Tibial artery (tissue), 4 donors: ENCODE measurements at places on chromosomes 5 and 9.
A peak's percentile ranks its signal among the peaks of the same experiment; 100 is the strongest.

GRCh38 chr9:91712811-91713210 lies 237.2 kb downstream of the ROR2 start:
- no peaks in the 10 kb centered on the region for H3K4me1 ChIP-seq
- no peak overlapping the region for H3K27ac ChIP-seq

GRCh38 chr5:35668794-35669193 lies 51.1 kb downstream of the SPEF2 start:
- no peak overlapping the region for H3K4me3 ChIP-seq
- no peaks in the 10 kb centered on the region for H3K4me1 ChIP-seq
- no peaks in the 10 kb centered on the region for H3K27me3 ChIP-seq
- H3K36me3 ChIP-seq, result no peaks in the 10 kb centered on the region
- no peak overlapping the region for H3K27ac ChIP-seq

DNA sequence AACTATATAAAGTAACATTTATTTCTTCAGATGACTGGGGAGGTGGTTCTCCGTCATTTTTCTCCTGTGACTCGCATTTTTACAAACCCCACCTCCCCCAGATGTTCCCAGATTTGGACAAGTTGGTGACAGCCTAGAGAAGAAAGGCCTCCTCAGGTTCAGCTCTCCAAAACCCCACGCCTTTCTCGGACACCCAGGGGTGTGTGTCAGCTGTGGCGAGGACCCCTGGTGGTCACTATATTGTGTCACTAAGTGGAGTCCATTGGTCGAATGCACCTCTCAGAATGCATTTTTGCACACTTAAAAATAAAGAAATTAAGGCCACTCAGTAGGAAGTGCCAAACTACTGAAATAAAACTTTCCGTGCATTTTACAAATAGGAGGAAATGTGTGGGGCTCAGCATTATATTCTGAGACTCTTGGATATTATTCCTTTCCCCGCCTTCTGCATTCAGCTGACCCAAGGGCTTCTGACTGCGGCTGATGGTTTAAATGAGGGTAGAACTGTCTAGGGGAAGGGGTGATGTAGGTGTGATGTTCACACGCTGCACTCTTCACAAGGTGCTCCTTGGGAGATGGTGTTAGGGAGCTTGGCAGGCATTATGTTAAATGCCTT lies 47.6 kb downstream of the ACO1 start:
- no peak overlapping the region for H3K27ac ChIP-seq
- H3K27me3 ChIP-seq, result no peaks in the 10 kb centered on the region
- DNase-seq, result no peak
- H3K4me1 ChIP-seq, result peaks cover 21% of the 10 kb centered on the region

- DNase-seq, result no peak
- H3K27ac ChIP-seq, result no peak overlapping the region
Observed at GRCh38 chr5:179892255-179892654, 15.4 kb downstream of the TBC1D9B start.

GRCh38 chr9:113853333-113853732 lies 22.8 kb upstream of the ZNF618 start:
- H3K4me1 ChIP-seq, result no peaks in the 10 kb centered on the region
- H3K36me3 ChIP-seq, result no peaks in the 10 kb centered on the region
- H3K4me3 ChIP-seq, result no peak overlapping the region
- no peak overlapping the region for H3K27ac ChIP-seq

DNA sequence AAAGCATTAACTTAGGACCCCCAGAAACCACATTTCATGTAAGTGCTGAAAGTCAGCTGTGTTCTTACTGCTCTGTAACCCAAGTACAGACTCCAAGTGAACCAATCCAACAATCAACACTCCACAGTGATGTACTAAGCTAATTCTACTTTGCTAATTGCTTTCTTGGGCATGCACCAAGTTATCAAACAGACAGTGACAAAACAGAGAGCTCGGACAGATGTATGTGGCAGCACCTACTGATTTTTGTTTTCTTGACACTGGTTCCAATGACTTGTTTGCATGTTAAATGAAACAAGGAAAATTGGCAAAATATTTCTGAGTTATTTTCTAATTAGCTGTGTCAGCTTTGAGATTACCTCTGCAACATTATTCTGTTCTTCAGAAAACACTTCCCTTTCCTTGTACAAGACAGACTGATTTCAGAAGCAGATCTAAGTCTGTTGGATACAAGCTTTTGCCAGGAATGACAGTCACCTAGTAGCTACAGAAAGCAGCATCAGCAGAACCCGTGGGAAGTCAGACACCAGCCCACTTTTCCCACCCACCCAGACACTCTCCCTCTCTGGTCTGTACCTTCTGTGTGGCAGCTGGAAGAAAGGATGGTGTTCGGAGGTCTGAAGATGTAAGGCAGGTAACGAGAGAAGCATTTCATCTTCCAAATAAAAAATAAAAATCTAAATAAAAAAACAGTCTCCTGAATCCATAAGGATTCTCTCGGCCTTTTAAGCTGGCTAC lies 176.7 kb upstream of the PPP2R2B start:
- no peaks in the 10 kb centered on the region for H3K4me1 ChIP-seq
- H3K36me3 ChIP-seq, result no peaks in the 10 kb centered on the region
- no peak for DNase-seq
- no peak overlapping the region for H3K4me3 ChIP-seq

DNA sequence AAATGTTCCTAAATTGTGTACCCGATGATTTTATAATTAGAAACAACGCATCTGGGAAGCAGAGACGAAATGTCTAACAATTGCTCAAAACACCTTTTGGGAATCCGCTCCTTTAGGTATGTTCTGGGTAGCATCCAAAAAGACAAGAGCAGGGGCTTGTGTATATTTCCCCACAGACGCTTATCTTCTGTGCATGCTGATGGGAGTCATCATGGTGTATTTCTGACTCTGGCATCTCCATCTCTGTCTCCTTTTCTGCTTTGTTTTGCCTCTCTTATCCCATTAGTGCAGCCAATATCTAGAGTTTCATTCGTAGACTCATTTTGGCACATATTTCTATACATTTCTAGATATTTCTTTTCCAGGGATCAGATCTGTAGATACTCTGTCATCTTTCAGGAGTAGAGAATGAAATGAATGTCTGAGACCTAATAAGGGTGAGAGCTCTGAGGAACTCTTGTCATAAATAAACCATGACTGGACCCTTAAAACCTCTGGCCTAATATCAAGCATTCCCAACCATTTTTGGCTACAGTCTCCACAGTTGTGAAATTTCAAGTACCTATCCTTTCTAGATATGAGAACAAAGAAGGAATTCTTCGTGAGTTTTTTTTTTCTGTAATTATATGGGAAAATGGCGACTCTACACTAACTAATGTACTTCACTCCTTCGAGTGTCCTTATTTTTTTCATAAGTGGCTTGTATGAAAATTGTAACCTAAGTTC lies 508.2 kb downstream of the ACTL7B start:
- no peak overlapping the region for H3K27ac ChIP-seq
- H3K27me3 ChIP-seq, result no peaks in the 10 kb centered on the region
- H3K4me3 ChIP-seq, result no peak overlapping the region
- no peak for DNase-seq
- peaks cover 4% of the 10 kb centered on the region for H3K4me1 ChIP-seq
- no peaks in the 10 kb centered on the region for H3K36me3 ChIP-seq

DNA sequence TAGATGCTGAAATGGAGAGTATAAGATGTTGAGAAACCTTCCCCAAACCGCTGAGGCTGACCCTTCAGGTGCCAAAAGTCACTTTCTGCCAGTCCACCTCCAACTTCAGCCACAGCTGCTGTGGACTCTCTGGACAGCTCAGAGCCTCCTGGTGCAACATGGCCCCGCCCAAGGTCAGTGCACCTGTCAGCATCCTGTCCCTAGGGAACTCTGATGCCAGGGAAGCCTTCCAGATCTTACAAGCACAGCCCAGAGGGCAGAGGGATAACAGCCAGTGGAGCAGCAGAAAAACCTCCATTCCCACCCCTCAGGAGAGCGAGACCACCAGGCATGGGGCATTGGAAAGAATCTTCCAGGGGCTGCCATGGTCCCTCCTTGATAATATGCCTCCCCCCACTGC lies 10.5 kb upstream of the PTGES2 start:
- H3K36me3 ChIP-seq, result no peaks in the 10 kb centered on the region
- peaks cover 2% of the 10 kb centered on the region for H3K27me3 ChIP-seq
- no peak for DNase-seq
- no peaks in the 10 kb centered on the region for H3K4me1 ChIP-seq
- H3K4me3 ChIP-seq, result no peak overlapping the region

DNA sequence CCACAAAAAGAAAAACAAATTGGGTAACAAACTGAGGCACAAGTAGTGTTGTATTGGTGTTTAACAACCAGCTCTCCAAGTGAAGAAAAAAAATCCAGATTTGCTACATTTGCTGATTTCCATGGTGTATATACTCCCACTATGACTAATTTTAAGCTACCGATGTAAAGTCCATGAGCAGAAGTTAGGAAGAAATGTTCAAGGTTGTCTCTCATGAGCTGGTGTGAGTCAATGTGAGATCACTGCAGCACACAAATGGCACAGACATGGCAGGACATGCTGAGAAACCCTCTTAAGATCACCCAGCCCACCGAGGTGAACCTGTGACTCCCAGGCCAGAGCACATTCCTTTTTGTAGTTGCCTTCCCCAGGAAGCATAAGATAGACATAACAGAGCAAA lies 36.2 kb downstream of the SLC44A1 start:
- H3K36me3 ChIP-seq, result no peaks in the 10 kb centered on the region
- H3K27me3 ChIP-seq, result no peaks in the 10 kb centered on the region
- H3K27ac ChIP-seq, result no peak overlapping the region

DNA sequence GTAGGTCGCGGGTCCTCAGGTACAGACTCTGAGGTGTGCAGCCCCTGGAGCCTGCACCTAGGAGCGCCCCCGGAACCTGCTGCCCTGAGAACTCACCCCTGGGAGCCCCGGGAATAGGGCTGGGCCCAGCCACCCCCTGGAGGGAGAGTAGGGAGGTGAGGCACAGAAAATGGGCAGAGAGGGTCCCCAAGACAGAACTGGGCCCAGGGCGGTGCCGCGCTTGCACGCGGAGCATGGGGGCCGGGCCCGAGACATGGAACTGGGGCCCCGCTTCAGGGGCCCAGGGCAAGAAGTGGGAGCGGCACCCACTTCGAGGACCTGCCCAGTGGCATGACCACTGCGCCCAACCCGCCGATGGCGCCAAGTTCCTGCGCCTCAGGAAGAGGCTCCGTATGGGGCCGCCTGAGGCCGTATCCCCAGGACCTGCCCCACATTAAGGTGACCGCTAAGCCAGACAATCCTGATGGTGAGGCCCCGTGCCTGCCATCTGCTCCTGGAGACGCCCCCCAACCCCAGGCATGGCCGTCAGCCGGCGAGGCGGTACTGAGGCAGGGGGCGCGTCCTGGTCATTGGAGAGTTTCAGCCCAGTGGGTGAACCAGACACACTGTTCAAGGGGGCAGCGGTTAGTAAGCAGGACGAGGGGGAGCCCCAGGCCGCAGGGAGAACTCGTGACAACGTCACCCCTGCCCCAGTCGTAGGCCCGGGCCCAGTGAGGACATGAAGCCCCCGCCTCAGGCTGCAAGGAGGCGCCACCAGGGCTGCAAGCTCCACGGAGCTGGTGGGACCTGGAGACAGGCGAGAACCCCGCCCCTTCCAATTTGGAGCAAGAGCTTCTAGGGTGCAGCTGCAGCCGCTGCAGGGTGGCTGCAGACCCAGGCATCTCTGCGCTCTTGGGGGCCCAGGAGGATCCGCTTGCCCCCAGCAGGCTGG lies 89.5 kb upstream of the PUM3 start:
- H3K4me1 ChIP-seq, result no peaks in the 10 kb centered on the region
- H3K36me3 ChIP-seq, result no peaks in the 10 kb centered on the region
- H3K27ac ChIP-seq, result no peak overlapping the region
- H3K27me3 ChIP-seq, result no peaks in the 10 kb centered on the region

GRCh38 chr5:39178861-39179260 lies 40.5 kb downstream of the FYB1 start:
- H3K4me3 ChIP-seq, result no peak overlapping the region
- no peaks in the 10 kb centered on the region for H3K4me1 ChIP-seq
- H3K27me3 ChIP-seq, result no peaks in the 10 kb centered on the region
- H3K27ac ChIP-seq, result no peak overlapping the region
- no peaks in the 10 kb centered on the region for H3K36me3 ChIP-seq
- no peak for DNase-seq

DNA sequence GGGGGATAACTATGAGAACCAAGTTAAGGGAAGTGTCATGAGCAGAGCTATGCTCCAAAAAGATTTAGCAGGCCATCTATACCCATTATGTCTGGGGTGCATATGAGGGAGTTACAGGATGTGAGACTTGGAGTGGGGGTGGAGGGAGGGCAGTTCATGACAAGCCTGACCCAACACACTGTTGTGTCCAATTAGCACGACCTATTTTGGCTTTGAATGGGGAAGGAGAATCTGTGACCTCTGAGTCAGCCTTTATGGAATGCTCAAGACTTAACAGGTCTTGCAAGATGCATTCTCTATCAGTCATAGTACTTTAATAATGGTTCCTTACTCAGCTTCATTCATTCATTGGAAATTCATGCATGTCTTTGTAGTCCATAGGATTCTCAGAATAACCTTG lies 71.7 kb downstream of the GRIA1 start:
- H3K4me1 ChIP-seq, result peaks cover 21% of the 10 kb centered on the region
- no peak overlapping the region for H3K4me3 ChIP-seq
- no peaks in the 10 kb centered on the region for H3K27me3 ChIP-seq
- H3K36me3 ChIP-seq, result no peaks in the 10 kb centered on the region

DNA sequence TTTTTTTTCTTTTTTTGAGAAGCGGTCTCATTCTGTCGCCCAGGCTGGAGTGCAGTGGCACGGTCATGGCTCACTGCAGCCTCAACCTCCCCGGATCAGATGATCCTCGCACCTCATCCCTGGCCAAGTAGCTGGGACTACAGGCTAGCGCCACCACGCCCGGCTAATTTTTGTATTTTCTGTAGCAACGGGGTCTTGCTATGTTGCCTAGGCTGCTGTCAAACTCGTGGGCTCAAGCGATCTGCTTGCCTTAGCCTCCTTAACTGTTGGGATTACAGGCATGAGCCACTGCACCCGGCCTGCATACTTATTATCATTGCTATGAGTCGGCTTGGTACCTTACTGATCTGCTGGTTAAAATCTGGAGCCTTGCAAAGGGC lies 790 bp upstream of the IARS1 start:
- peak overlapping the region; percentile 64 for H3K4me3 ChIP-seq
- H3K27ac ChIP-seq, result peak overlapping the region; percentile 76
- no peak for DNase-seq
- H3K36me3 ChIP-seq, result peaks cover 20% of the 10 kb centered on the region
- peaks cover 13% of the 10 kb centered on the region for H3K4me1 ChIP-seq

DNA sequence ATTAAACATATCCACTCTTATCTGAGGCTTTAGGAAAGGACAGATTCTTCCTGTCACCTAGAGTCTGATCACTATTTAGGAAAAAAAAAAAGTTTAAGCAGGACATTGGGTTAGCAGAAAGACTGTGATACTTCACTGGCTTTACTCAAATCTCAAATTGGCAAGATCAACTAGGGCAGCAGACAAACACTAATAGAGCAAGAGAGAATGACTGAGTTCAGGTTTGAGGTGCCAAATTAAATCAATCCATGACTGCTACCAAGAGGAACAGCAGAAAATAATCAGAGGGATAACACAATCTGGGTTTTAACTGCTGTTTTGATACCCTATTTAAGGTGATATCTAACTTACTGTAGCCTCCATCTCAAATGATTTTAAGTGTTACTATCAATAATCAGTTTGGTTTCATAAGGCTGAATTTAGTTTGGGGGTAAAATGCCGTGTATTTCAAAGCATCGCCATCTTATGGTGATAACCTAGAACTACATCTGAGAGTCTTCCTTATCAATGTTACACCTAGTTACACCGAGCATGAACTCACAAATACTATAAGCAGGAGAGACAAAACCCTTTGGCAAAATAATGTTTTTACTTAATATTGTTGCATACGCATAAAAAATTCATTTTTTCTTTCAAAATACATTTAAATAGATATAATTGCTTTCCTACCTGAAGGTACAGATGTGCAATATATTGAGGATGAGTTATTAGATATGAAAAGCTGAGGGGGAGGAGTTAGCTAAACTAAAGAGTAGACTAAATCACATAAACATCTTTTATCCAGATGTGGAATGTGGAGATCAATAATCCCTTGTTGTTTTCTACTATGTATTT lies 286.4 kb upstream of the CDH12 start:
- H3K4me3 ChIP-seq, result no peak overlapping the region
- no peak overlapping the region for H3K27ac ChIP-seq
